ENCODE measurements at places on chromosomes 11 and 22. TPM values are rescaled to one million over a fixed set of nuclear protein-coding genes. Genes with fewer than 3 reads are reported as not detected.

The SLC43A3 gene
- total RNA-seq: 159 TPM

DNA sequence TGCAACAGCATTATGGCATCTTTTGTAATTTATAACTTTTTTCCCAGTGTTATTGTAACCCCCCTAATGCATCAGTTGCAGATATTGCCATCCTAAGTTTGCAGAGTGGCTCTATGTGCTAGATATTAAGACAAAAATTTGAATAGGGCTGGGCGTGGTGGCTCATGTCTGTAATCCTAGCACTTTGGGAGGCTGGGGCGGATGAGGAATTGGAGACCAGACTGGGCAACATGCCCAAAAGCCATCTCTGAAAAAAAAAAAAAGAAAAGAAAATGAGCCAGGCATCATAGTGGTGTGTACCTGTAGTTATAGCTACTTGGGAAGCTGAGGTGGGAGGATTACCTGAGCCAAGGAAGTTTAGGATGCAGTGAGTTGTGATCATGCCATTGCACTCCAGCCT is 50.1 kb upstream of the MUC15 start:
- H3K4me3 ChIP-seq: no peak overlapping the region
- no peak for DNase-seq
- H3K27ac ChIP-seq: no peak overlapping the region

GRCh38 chr22:19422440-19423301 is 8.9 kb downstream of the HIRA start:
- peaks cover 9% of the 10 kb centered on the region for H3K36me3 ChIP-seq
- no peaks in the 10 kb centered on the region for H3K27me3 ChIP-seq
- no peak overlapping the region for H3K4me3 ChIP-seq
- no peak for DNase-seq
- peaks cover 81% of the 10 kb centered on the region for H3K4me1 ChIP-seq

GRCh38 chr22:26615830-26616435 is 1.9 kb downstream of the CRYBB1 start:
- H3K27me3 ChIP-seq: peaks cover 14% of the 10 kb centered on the region
- H3K27ac ChIP-seq: no peak overlapping the region
- no peak for DNase-seq

The TRIM48 gene
- total RNA-seq: not detected

- peaks cover 7% of the 10 kb centered on the region for H3K36me3 ChIP-seq
- H3K27me3 ChIP-seq: no peaks in the 10 kb centered on the region
- DNase-seq: no peak
- H3K4me3 ChIP-seq: peak overlapping the region; percentile 68
- H3K27ac ChIP-seq: peak overlapping the region; percentile 98
- H3K4me1 ChIP-seq: peaks cover 27% of the 10 kb centered on the region
Observed at GRCh38 chr22:41216984-41217383, 11.9 kb downstream of the L3MBTL2 start.

DNA sequence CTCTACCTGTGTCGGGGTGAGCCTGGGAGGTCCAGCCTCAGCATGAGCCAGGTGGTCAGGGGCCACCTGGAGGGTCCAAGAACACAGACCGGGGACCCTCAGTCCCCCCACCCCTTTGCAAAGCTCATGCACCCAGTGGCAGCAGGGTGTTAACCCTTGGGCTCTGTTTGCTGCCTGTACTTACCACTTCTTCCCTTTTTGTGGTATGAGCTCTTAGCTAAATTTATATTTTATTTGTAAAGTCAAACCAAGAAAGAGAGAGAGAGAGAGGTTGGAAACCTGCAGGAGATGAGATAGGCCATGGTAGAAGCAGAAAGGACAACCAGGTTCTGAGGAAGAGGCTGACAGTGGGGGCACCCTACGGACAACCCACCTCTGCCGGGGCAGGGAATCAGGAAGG is 29.9 kb downstream of the IL10RA start:
- H3K27me3 ChIP-seq: no peaks in the 10 kb centered on the region
- no peak for DNase-seq
- no peak overlapping the region for H3K27ac ChIP-seq
- peak overlapping the region; percentile 23 for H3K4me3 ChIP-seq
- peaks cover 64% of the 10 kb centered on the region for H3K4me1 ChIP-seq

DNA sequence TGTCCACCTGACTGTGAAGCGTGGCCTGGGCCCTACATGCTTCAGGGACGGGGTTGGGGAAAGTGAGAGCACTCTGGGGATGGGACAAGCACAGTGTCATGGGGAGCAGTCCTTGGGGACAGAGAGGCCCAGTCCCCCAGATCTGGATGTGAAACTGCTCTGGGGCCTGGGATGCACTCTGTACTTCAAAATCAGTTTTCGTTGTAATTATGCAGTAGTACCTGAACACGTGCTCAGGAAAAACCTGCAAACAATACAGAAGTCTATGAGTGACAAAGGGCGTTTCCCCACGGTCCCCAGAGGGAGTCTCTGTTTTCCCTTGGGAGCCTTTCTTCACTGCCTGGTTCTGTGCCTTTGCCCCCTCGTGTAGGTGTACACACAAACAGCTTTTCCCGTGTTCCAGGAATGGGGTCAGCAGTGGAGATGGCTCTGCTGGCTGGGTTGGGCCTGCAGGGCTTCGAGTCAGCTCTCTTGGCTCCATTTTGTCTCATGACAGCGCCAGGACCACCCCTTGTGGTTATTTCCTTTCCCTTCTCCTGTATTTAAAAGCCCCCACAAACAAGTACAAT is 5.2 kb upstream of the TNFRSF13C start:
- H3K36me3 ChIP-seq: no peaks in the 10 kb centered on the region
- no peak for DNase-seq
- no peak overlapping the region for H3K27ac ChIP-seq
- H3K4me3 ChIP-seq: no peak overlapping the region
- peaks cover 18% of the 10 kb centered on the region for H3K4me1 ChIP-seq

The TMEM151A gene
- total RNA-seq: 0.10 TPM

DNA sequence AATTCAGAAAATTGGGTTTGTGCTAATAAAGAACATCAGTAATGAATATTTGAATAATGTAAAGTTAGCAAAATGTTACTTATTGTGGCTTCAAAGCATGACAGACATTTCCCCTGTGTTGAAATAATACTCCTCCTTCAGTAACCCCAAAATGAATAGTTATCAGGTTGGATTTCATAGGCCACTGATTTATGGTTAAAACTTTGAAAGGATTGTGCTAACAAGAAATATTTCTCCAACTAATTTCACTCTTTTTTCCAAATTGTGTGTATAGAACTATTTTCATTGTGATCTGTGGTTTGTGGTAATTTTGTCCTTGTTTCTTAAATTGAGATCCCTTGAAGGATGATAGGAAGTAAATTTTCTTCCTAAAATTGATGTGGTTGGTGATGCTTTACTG is 7.9 kb downstream of the DDX10 start:
- no peak overlapping the region for H3K4me3 ChIP-seq
- peaks cover 39% of the 10 kb centered on the region for H3K4me1 ChIP-seq
- peaks cover 15% of the 10 kb centered on the region for H3K36me3 ChIP-seq
- no peaks in the 10 kb centered on the region for H3K27me3 ChIP-seq

DNA sequence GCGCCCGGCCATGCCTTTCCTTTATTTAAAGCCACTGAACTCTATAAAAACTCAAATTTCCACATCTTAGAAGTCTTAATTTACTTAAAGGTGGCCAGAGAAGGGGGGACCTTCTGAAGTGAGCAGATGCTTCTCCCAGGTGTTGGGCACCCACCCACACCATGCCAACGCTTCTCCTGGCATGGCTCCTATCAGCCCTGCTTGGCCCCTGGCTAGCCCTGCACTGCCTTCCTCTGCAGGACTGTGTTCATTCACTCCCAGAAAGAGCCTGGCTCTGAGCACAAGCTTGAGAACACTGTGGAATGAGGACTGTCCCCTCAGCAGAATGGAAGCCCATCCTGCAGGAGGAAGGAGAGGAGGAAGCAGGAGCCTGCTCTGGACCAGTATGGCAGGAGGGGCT is 34.6 kb upstream of the ARFGAP3 start:
- H3K36me3 ChIP-seq: peaks cover 2% of the 10 kb centered on the region
- H3K4me3 ChIP-seq: no peak overlapping the region
- no peaks in the 10 kb centered on the region for H3K27me3 ChIP-seq
- DNase-seq: no peak
- no peak overlapping the region for H3K27ac ChIP-seq
- H3K4me1 ChIP-seq: peaks cover 37% of the 10 kb centered on the region

The EXPH5 gene
- total RNA-seq: 4.3 TPM

DNA sequence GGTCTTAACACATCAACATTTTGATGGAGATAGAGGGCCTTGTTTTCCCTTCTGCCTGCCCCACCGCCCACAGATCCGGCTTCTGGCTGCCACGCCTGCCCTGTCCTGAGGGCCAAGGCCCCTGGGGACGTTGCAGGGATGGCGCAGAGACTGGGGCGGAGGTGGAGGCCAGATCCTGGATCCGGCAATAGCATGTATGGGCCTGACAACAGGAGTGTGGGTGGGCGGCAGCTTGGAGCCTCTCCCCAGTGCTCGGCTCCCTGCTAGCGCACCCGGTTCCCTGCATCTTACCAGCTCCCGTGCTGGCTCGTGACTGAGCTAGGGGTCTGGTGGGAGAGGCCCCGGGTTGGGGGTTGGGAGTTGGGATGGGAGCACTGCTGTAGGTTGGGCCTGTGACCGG is 95.6 kb downstream of the ZBTB16 start:
- DNase-seq: no peak
- H3K27ac ChIP-seq: no peak overlapping the region
- H3K4me3 ChIP-seq: no peak overlapping the region

- peaks cover 5% of the 10 kb centered on the region for H3K36me3 ChIP-seq
- peak; percentile 1 for DNase-seq
- H3K4me3 ChIP-seq: peak overlapping the region; percentile 96
- H3K27ac ChIP-seq: no peak overlapping the region
Observed at GRCh38 chr11:65861533-65862183, 1.4 kb downstream of the MUS81 start.

DNA sequence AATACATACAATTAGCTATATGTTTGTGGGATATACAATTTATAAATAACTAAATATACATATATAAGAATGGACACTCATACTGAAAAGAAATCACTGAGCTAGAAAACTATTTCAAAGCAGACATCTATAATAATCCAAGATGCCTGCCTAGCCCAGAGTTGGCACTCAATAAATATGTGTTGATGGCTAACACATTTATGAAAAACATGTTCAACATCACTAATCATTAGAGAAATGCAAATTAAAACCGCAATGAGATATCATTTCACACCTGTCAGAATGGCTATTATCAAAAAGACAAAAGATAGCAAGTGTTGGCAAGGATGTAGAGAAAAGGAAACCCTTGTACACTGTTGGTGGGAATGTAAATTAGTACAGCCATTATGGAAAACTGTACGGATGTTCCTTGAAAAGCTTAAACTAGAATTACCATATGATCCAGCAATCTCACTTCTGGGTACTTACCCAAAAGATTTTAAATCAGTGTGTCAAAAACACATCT is 29.8 kb downstream of the POU2AF1 start:
- peaks cover 11% of the 10 kb centered on the region for H3K27me3 ChIP-seq
- no peak overlapping the region for H3K27ac ChIP-seq
- H3K36me3 ChIP-seq: no peaks in the 10 kb centered on the region
- no peak for DNase-seq
- H3K4me3 ChIP-seq: no peak overlapping the region

The CARD18 gene
- not detected for total RNA-seq

The CSRP3 gene
- total RNA-seq: not detected

GRCh38 chr11:78722786-78723185 is 148.1 kb upstream of the NARS2 start:
- no peak for DNase-seq
- H3K36me3 ChIP-seq: no peaks in the 10 kb centered on the region
- H3K27ac ChIP-seq: no peak overlapping the region

DNA sequence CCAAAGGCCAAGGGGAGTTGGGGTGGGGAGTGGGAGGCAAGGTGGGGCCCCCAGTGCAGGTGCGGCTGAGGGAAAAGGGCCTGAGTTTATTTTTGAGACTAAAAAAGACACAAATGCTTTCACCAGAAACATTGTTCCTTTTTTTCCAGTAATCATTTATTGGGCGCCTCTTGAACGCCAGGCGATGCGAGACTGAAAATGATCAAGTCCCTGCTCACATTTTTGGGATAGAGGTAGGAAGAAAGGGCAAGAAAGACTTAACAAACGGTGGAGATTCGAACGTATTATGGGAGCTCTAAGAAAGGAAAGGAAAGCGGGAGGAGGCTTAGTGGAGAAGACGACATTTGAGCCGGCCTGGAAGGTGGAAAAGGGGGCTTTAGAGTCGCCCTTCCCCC is 796 bp upstream of the SF3B2 start:
- peak overlapping the region; percentile 83 for H3K27ac ChIP-seq
- H3K27me3 ChIP-seq: peaks cover 17% of the 10 kb centered on the region
- no peak for DNase-seq
- peaks cover 14% of the 10 kb centered on the region for H3K36me3 ChIP-seq
- H3K4me3 ChIP-seq: peak overlapping the region; percentile 100

DNA sequence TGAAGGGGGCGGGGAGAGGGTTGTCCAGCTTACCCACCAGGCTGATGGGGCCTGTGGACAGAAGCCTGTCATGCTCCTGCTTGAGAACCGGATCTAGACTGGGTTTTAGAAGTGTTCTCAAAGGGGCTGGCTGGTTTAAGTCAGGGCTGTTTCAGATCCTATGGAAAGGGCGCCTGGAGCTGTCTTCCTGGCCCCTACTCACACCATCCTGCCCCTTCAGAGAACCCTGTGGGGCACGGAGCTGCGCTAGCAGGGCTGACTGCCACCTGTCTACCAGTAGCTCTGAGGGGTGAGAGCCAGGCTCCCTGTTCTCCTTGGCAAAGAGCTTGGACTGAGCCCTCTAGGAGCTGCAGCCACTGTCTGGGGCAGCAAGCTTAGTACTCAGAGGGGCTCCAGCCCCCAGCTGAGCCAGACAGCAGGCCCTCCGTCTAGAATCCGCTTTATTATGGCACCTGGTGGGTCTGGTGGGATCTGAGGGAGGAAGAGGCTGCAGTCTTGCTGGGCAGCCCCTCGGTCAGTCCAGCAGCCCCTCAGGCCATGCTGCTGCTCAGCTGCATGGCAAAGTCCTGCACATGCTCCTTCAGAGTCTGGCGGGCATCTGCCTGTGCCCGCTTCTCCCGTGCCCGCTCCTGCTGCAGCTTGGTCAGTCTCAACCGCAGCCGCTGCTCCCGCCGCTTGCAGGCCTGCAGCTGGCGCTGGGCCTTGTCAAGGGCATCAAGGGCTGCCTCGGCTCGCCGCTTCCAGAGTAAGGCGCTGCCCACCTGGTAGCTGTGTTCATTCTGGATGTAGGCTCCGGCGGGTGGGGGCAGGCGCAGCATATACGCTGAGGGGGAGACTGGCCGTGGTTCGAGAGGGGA is 2.3 kb downstream of the THAP7 start:
- no peak overlapping the region for H3K27ac ChIP-seq
- H3K27me3 ChIP-seq: no peaks in the 10 kb centered on the region
- H3K4me3 ChIP-seq: peak overlapping the region; percentile 99

- no peak overlapping the region for H3K4me3 ChIP-seq
- H3K36me3 ChIP-seq: peaks cover 17% of the 10 kb centered on the region
- H3K4me1 ChIP-seq: no peaks in the 10 kb centered on the region
- no peak for DNase-seq
- H3K27ac ChIP-seq: no peak overlapping the region
Observed at GRCh38 chr22:25351631-25352293, 132.3 kb downstream of the CRYBB2 start.

The LRRC56 gene
- total RNA-seq: 3.1 TPM

The GTPBP1 gene
- 96.8 TPM for total RNA-seq

- no peak overlapping the region for H3K27ac ChIP-seq
- H3K36me3 ChIP-seq: no peaks in the 10 kb centered on the region
- H3K4me1 ChIP-seq: no peaks in the 10 kb centered on the region
- peaks cover 5% of the 10 kb centered on the region for H3K27me3 ChIP-seq
- no peak overlapping the region for H3K4me3 ChIP-seq
Observed at GRCh38 chr11:59191890-59192289, 20.0 kb downstream of the DTX4 start.

GRCh38 chr11:107076832-107077231 is 58.6 kb upstream of the GUCY1A2 start:
- no peaks in the 10 kb centered on the region for H3K36me3 ChIP-seq
- no peaks in the 10 kb centered on the region for H3K27me3 ChIP-seq
- no peak overlapping the region for H3K4me3 ChIP-seq
- no peaks in the 10 kb centered on the region for H3K4me1 ChIP-seq
- H3K27ac ChIP-seq: no peak overlapping the region
